Activated CD8-positive, alpha-beta memory T cell treated with anti-CD3 and anti-CD28 coated beads for 1 hour (primary cell): ENCODE measurements at places on chromosomes 2 and 18.

- DNase-seq, result no peak
Observed at GRCh38 chr2:136052369-136053362, 65.3 kb downstream of the CXCR4 start.

GRCh38 chr2:177261116-177262060, 3.1 kb downstream of the NFE2L2 start:
- no peak for DNase-seq

GRCh38 chr2:60517446-60517845, 36.0 kb downstream of the BCL11A start:
- DNase-seq, result no peak

DNA sequence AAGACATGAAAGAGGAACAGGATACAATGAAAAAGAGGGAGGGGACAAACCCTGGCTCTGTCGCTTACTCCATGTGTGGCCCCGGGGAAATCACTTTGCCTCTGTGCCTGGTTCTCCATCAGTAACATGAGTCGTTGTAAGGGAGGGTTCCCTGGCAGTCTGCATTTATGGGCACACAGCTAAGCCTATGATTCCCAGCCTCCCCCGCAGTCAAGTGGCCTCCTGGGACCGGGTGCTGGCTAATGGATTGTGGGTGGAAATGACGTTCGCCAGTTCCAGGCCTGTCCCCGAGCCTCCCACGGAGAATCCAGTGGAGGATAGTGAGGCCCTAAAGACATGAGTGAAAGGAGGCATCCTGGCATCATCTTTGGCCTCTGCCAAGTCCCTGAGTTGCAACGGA, 42.7 kb downstream of the SFXN5 start:
- no peak for DNase-seq

GRCh38 chr18:76051396-76052226, 443.4 kb downstream of the ZNF516 start:
- no peak for DNase-seq

DNA sequence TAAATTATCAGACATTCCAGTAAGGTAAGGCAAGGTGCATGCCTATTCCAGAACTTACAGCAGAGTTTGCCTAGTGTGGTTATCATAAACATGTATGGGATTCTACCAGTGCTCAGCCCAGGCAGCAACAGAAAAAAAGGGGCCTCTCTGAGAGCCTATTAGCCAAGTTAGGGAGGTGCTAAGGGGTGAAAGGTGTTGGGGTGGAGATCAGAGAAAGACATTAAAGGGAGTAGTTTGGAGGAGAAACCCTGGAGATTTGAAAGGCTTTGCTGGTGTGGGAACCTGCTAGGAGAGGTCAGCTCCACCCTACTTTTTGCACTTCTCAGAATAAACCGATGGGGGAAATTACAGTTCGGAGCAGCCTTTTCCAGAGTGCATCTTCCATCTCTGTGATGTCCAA, 2.9 kb downstream of the ARPC2 start:
- DNase-seq, result no peak

DNA sequence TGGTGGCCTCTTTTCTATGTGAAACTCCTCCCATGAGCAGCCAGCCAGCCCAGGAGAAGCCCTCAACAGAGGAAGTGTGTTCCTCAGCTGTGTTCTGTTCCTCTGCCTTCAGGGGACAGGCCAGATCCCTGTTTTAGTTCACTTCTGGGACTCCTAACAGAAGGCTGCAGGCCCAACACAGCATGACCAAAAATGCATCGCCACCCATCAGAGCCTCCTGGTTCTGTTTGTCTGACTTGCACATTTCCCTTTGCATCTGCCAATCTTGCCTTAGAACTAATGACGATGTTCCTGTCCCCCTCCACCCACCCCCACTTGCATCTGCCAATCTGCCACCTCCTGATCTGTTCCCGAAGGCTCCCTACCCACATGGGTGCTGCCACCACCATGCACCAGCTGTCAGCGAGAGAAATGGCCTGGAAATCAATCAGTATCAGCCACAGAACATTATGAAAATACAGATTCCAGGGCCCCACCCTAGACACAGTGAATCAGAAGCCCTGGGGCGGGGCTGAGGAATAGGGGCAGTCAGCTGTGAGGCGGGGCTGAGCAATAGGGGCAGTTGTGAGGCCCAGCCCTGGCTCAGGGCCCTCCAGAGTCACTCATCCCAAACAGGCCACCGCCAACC, 51.0 kb downstream of the FAM168B start:
- no peak for DNase-seq

- no peak for DNase-seq
Observed at GRCh38 chr2:10329580-10329879, 26.8 kb downstream of the HPCAL1 start.
